Left hindlimb (tissue), 1 donor: ENCODE measurements at places on chromosomes 2 and 18.
A peak's percentile ranks its signal among the peaks of the same experiment; 100 is the strongest.

DNA sequence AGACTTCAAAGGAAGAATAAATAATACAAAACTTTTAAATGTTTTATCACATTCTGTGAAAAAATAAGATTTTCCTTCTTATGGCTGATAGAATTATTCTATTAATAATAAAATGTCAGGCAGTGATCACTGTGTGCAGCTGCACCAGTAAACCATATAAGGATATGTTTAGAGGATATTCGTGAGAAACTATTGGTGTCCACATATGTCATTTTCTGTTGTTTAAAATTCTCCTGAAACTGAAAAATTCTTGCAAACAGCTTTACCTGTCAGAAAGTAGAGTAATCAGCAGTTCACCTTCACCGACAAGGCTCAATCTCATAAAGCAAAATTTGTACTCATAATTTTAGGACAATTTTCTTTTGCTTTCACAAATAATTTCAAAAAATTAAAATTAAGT, 170.1 kb upstream of the KCNH7 start:
- DNase-seq: no peak

- no peak for DNase-seq
Observed at GRCh38 chr2:102603904-102604303, 15.4 kb upstream of the SLC9A2 start.

DNA sequence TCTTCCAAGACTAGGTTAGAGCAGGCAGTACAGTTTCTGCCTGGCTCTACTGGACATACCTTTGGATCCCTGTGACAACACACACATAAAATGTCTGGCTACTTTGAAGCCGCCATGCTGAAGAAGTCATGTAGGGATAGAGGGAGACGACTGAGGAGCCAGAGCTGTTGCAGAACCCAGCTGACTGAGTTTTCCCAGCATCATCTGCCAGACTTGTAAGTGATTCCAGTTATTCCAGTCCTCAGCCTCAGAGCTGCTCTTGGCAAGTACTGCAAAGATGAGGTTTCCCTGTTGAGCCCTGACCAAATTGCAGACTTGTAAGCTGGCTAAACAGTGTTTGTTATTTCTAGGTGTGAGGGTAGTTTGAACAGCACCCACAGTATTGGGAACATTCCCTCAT, 31.5 kb upstream of the TSPYL6 start:
- DNase-seq: peak; percentile 38

- DNase-seq: no peak
Observed at GRCh38 chr2:222872551-222872950, 11.7 kb downstream of the ACSL3 start.

GRCh38 chr2:5035057-5035488, 657.1 kb upstream of the SOX11 start:
- DNase-seq: no peak

GRCh38 chr2:112065966-112066365, 10.9 kb downstream of the TMEM87B start:
- no peak for DNase-seq

DNA sequence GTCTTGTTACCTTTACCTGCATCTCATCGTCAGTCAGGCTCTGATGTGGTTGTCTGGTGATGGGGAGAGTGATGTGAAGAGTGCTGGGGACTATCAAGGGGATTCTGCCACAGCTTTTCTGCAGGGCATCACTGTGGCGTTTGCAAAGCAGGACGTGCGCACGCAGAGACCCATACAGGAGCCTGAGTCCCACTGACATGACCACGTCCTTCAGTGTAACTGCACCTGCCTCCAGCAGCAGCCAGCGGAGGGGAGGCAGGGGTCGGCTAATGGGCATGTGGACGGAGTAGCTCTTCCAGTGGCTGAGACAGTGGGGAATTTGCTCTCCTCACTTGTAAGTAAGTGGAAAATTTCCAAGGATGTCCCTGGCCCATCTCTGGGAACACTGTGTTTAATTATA, 6.5 kb downstream of the ALKAL2 start:
- DNase-seq: no peak

DNA sequence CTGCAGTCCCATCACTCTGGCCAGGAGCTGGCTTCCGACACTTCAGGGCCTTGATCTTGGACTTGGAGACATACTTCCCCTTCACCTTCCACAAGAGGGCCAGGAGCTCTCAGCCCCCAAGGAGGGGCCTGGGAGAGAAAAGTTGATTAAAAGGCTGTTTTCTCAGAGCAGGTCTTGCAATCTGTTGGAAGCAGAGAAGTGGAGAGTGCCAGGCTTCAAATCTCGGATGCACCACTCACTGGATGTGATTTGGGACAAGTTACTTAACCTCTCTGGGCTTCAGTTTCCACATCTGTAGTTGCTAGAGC, 255.3 kb downstream of the CYP26B1 start:
- DNase-seq: no peak

DNA sequence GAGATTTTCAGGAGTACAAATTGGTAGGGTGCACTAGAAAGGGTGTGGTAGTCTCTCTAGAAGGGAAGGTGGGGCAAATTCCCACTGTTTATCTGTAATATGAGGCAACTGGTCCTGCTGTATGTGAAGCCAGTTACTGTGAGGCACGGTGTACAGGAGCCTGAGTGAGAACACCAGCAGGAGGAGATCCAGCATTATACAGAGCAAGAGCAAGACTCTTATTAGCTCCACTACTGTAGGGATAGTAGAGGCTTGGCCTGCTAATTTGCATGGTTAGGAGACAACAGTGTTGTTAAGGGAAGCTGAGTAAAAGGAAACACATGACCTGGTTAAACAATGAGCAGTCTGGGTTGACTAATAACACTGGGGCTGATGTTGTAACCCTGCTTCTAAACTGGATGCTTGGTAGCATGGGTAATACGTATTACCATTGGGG, 76.3 kb upstream of the WDSUB1 start:
- no peak for DNase-seq

- no peak for DNase-seq
Observed at GRCh38 chr2:231356466-231356844, 39.1 kb upstream of the B3GNT7 start.

- DNase-seq: no peak
Observed at GRCh38 chr2:200119236-200119635, 163.9 kb downstream of the MAIP1 start.

GRCh38 chr2:72770879-72771461, 54.9 kb downstream of the EXOC6B start:
- peak; percentile 35 for DNase-seq

- DNase-seq: no peak
Observed at GRCh38 chr2:147374423-147374811, 470.4 kb upstream of the ACVR2A start.

DNA sequence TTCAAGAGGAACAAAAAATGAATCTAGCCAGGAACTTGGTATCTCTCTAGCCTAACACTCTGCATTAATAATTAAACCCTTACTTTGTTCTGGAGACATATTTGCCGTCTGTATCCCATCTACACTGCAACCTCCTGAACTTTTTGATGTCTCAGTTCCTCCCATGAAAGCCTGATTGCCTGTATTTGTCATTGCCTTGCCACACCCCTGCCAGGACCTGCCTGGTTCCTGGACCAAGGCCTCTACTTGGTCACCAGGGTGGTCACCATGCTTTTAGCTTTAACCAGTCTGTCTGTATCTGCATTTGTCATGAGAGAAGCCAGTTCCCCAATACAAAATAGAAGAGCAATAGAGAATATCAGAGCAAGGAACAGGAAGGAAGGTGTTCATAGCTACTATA, 58.8 kb upstream of the NOL4 start:
- DNase-seq: no peak

- no peak for DNase-seq
Observed at GRCh38 chr2:207248702-207249377, 83.1 kb upstream of the KLF7 start.

DNA sequence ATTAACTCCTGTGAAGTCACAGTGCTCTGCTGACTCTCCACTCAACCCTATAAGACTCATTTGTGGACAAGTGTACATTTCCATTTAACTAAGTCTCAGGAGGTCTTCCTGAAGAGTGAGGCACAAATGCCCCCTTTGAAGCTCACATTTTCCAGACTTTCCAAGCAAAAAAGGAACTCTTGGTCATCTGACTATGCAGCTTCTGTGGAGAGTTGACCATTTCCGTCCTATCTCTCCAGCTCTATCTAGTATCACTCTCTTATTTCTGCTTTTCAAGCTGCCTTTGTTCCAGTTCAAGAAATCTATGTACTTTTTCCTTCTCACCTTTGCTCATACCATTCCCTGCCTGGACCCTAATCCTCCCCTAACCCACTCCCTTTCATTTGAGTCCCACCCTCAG, 77.0 kb downstream of the ANTXR1 start:
- DNase-seq: no peak

GRCh38 chr18:52716973-52717372, 377.0 kb downstream of the DCC start:
- DNase-seq: no peak

DNA sequence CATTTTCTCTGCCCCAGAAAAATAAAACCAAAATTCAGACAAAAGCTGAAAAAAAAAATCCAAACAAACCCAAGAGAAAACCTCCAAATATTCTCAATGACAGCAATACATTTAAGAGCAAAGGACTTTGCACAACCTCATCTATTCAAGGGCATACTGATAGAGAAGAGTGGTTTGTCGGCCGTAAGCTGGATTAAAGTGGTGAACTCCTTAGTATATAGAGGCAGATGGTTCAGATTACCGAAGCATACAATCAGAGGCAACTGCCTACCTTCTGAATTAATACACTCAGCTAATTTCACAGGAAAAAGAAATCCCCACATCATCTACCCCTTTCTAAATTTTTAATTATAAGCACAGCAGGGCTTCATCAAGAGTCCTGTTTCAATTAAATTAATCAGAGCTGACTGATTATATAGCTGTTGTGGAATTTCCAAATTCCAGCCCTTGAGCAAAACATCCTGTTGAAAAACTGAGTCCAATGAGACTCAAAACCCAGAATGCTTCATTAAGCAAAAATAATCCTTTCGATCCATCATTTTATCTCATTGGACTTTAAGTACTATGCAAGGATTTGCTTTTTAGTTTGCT, at the start of gene CPLX4:
TSS of gene CPLX4 (minus strand) at position 190 of the 591 bp plus-strand sequence. CDS start at position 3, 187 bp downstream.
- DNase-seq: no peak

DNA sequence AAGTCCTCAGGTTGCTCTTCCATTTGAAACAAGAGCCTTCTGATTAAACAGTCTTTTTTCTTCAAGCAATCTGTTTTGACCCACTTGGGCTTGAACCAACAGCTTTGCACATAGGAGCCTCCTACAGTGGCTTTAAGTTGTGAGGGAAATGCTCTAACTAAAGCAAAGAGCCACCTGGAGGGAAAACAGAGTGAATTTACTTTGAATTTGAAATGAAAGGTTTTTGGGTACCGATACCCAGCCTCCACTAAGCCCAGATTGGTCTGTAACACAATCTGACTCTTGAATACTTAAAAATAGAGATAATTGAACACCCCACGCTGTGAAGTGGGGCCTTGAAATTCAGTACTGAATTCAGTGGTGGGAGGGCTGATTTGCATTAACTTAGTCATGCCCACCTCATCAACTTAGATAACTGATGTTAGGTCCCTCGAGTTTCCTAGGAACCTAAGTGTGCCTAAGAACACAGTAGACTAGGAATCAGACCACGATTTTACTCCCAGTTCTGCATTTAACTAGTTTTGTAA, 56.3 kb upstream of the ACVR1C start:
- DNase-seq: no peak

GRCh38 chr2:74772046-74772445, 61.9 kb upstream of the HK2 start:
- DNase-seq: no peak

GRCh38 chr2:37636381-37637066, 34.9 kb downstream of the CDC42EP3 start:
- DNase-seq: no peak

DNA sequence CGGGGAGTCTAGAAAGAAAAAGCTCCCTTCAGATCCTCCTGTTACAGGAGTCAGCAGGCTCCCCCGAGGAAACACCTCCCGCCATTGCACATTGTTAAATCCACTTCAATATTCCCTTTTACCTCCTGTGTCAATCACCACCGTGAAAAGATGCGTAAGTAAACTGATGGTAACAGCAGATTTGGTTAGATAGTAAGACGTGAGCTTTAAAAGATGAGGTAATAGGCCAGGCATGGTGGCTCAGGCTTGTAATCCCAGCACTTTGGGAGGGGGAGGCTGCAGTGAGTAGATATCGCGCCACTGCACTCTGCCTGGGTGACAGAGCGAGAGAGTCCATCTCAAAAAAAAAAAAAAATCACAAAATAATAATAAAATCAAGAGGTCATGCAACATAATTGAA, 15.2 kb upstream of the NCL start:
- DNase-seq: no peak

- DNase-seq: no peak
Observed at GRCh38 chr18:66280470-66280869, 323.4 kb downstream of the CDH19 start.

GRCh38 chr2:163138947-163139346, 300.4 kb upstream of the KCNH7 start:
- DNase-seq: no peak

DNA sequence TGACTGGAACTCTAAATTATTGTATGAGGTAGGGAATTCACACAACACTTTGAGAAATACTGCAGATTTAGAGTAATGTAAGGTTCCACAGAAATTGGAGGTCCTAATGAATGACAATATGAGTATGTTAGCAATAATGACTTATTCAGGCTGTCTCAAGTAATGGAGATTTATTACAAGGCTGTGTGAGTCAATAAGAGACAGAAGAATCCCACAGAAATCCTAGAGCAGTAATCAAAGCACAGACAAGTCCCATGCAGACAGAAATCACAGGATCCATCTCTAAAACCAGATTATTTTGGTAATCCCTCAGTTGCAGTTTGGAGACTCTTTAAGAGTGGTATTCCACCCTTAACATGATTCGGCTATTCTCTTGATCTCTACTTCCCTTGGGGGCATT, 83.6 kb downstream of the FAM161A start:
- no peak for DNase-seq

DNA sequence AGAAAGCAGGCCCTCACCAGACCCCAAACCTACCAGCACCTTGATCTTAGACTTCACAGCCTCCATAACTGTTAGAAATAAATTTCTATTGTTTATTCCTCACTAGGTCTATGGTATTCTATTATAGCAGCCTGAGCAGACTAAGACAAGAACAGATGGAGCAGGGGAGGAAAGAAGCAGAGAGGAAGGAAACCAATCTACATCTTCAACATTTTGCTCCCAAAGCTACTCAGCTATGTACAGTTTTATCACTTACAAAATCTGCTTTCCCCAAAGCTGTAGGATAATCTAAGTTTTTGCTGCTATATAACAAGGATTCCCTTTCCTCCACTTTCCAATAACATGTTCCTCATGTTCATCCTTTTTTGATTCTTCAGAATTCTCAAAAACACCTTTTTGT, 274.4 kb upstream of the CHAC2 start:
- DNase-seq: no peak

DNA sequence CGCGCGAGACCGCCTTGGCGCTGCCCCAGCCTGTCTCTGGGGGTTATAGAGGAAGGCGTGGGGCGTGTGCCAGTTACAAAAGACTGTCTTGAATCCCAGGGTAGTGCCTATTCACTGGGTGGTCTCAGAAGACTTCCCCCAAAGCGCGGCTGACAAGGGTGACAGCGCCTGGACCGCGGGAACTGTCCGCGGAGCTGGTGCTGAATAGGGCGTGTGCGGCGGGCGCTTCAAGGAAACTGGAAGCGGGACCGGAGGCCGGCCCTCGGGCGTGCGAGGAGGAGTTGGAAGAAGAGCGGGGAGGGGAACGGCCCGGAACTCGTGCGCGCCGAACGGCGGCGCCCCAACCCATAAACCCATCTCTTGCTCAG, 2.3 kb downstream of the EGR4 start:
- DNase-seq: peak; percentile 73

GRCh38 chr2:36633470-36634092, 35.6 kb upstream of the FEZ2 start:
- DNase-seq: no peak
